Esophagus muscularis mucosa (tissue), 4 donors: ENCODE measurements at places on chromosomes 11 and 22. TPM values are rescaled to one million over a fixed set of nuclear protein-coding genes. Genes with fewer than 3 reads are reported as not detected.

DNA sequence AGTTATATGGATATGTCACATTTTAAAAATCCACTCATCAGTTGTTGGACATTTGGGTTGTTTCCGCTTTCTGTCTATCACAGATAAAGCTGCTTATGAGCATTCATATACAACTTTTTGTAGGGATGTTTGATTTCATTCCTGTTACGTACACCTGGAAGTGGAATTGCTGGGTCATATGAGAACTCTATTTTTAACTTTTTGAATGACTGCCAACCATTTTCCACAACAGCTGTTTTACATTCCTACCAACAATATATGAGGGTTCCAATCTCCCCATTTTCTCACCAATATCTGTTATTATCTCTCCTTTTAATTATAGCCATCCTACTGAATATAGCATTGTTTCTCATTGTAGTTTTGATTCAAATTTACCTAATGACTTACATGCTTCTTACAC lies 172.0 kb downstream of the UVRAG start:
- no peak for DNase-seq

DNA sequence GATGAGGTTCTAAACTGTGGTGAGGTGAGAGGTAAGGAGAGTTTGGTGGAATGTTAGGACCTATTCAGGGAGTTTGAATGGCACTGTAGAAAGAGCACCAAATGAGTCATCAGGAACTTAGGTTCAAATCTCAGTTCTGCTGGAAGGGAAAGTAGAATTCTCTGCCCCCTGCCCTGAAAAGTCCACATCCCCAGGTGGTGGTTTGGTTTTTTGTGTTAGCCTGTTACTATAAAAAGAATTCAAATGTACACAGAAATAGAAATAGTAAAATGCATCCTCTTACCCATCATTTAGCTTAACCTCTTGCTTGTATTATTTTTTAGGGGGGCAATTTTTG lies 20.2 kb downstream of the PPFIBP2 start:
- no peak for DNase-seq

DNA sequence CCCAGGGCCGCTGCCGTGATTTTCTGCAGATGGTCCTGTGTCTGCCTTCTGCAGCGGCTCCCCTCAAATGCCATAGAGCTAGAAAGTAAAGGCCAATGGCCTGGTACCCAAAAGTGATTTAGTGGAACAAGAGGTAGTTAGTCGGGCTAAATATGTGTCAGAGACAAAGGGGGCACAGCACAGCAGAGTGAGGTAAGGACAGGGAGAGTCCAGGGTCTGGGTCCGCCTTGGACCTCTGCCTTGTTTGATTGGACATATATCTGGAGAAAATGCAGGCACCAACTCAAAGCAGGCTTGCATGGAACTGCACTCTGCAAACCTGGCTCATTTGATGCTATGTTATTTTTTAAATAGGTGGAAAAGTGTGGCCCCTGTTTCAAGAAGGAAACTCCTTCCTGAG lies 249.6 kb upstream of the B3GAT1 start:
- DNase-seq: peak; percentile 64

- DNase-seq: no peak
Measured at GRCh38 chr11:58688789-58689503, 42.8 kb downstream of the GLYAT start.

- DNase-seq: no peak
Measured at GRCh38 chr11:45517171-45517770, 148.2 kb downstream of the CHST1 start.

- DNase-seq: no peak
Measured at GRCh38 chr11:76237000-76237649, 30.8 kb upstream of the WNT11 start.

- DNase-seq: no peak
Measured at GRCh38 chr11:1889224-1889930, 2.3 kb downstream of the PRR33 start.

DNA sequence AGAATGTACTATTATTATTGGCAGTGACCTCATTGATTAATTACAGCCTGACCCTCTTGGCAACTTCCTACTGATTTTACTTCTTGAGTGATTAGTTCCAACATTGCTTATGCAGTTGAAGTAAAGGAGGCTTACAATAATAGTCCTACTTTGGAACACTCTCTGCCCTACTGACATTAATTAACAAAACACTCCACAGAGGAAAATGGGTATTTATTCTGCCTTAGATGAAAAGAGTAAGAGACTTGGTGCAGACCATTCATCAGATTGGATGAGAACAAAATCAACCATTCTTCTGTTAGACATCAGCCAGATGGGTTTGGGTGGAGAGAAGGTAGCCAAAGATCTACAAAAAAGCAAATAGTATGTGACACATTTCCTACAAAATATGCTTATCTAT lies 363.8 kb downstream of the FAT3 start:
- DNase-seq: no peak

SYT8 gene
- total RNA-seq: not detected

HOATZ gene
- not detected for total RNA-seq
